ENCODE measurements at places on chromosomes 5 and 9.
A peak's percentile ranks its signal among the peaks of the same experiment; 100 is the strongest.

DNA sequence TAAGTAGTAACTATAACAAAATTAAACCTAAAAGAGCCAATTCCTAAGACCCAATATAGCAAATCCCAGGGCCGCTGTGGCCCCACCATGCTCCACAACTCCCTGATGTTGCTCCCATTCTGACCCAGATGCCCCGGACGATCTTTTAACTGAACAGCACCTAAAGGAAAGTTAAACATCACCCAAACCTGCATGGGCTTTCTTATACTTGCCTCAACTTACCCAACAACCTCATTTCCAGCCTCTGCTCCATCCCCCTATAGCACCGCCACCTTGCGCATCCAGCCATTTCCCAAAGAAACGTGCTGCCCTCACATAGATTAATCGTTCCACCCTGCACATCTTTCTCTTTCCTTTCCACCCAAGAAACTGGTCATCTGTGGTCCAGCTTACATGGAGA is 54.6 kb downstream of the ZNF354C start:
- no peak for DNase-seq

DNA sequence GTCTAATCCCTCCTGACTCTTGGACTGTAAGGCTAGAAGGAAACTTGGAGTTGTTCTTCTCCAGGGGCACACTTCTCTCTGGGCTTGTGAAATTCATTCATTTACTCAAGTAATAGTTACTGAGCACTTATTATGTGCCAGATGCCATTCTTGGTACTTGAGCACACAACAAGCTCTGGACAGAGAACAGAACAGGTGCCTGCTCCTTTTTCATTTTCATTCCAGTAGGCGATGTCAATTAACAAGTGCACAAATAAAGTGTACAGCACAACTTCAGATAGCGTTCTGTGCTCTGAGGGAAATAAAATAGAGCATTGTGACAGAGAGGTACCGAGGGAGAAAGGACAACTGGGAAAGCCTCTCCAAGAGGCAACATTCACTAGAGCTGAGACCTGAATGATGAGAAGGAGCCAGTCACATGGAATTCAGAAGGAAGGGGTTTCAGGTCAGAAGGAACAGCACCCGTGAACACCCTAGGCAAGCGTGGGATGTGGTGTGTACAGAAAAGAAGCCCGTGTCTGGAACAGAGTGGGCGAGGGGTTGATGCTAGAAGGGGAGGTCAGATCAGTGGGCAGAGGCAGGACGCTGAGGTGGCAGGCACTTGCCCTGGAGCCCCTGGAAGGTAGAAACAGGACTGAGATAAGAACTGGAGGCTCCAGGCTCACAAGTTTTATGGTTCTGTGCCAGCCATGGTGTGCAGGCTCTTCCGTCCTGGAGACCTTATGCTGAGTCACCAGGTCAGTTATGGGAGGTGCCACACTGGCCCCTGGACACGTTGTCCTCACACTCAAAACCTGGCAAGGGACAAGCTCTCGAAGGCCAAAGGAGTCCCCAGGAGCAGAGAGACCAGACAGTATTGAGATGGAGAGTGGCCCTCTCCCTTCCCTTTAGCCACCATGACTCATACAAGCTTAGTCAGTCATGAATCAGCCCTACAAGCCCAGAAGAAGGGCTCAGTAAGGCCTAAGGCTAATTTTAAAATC is 7.2 kb upstream of the ABLIM3 start:
- no peak for DNase-seq

DNA sequence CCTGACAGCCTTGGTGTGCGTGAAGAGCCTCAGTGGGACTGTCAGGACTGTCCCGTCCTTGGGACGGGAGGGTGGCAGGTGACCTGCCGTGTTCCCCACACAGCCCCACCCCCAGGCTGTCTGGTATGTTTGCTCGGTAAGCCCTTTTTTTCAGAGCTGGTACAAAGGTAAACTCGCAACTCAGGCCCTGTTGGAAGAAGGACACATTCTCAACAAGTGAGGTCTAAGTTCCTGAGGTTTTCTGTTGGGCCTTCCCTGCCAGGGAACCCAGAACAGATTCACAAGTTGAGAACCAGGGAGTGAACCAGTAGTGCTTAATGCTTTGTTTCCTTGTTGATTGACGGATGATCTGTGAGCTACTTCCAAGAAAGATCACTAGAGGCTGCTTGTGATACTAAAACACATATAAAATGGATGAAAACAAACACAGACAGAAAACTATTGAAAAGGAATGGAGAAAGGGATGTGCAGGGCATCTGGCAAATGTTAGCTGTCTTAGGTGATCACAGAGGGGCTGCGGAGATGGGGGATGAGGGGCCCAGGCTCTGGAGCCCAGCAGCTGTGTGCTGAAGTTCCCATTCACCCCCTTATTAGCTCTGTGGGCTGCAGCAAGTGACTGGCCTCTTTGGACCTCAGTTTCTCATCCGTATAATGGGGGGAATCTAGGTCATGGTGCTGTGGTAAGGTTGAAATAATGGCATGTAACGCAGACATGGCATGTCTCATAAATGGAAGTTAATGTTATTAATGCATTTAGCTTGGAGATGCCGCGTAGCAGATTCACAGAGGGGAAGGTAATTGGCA is 2.7 kb downstream of the NDST1 start:
- DNase-seq = no peak

- DNase-seq = no peak
Measured at GRCh38 chr5:103293719-103294118, 35.2 kb downstream of the MACIR start.

DNA sequence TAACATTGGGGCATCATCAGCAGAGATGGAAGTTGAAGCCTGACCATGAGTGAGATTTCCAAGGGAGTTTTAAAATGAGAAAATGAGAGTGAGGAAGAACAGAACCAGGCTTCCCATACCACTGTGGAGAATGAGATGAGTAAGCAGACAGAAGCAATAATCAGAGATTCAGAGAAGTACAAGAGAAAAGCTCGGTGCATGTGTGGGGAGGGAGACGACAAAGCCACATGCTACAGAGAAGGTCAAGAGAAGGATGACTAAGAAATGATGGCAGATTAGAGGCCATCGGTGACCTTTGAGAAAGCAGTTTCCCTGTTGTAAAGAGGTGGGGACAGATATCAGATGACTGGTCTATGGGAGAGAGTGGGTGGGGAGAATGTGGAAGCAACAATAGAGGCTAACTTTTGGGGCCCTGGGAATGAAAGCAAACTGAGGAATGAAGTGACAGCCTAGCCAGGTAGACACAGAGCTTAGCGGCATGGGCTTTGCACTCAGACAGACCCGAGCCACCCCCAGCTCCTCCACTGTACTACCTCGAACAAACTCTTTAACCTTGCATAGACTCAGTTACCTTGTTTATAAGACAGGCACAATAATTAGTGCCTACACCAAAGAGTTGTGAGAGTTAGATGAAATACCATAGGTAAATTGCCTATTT is 207.7 kb downstream of the PIK3R1 start:
- no peak for DNase-seq

GRCh38 chr5:122778157-122778556 is 3.3 kb downstream of the SNX2 start:
- DNase-seq = no peak

DNA sequence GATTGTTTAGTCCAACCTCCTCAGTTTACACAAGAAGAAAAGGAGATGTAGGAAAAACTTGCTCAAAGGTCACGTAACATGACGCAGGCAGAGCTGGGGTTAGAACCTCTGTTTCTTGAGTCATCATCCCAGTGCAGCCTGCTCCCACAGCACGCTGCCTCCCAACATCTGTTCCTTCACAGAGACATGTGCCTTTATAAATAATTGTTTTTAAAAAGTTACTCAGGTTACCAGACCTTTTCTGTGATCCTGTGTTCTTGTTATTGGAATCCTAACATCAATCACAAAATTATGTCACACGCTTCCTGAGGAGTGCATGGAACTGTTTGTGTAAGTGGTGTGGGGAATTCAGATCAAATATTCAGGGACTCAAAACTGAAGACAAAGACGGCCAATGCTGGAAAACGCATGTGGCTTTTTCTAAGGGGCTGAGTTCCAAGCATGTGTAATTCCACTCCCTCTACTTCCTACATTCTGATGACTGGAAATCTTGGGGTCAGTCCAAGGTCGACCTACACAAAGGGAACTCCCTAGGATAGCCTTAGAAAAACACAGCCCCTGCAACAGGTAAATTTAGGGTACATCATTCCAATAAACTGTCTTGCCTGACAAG is 184.3 kb downstream of the TSSK1B start:
- DNase-seq = no peak

DNA sequence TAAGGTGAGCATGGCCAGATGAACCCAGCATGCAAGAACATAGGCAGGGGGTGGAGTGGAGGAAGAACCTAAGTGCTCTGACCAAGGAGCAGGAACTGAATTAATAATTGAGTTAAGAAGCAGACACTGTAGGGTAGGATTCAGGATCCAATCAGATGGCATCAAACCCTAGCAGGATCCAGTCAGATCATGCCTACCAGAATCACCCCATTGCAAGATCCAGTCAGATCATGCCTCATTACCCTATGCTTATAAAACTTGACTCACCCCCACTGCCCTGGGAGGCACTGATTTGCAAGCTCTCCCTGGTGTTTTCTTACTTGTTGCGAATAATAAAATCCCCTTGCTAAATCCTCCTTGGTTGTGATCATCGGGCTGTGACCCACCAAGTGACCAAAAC is 19.7 kb downstream of the TUSC1 start:
- DNase-seq = no peak

- DNase-seq = peak; percentile 78
Measured at GRCh38 chr9:136075881-136076678, 19.0 kb downstream of the NACC2 start.

- DNase-seq = no peak
Measured at GRCh38 chr5:139955053-139955605, 88.0 kb downstream of the NRG2 start.

GRCh38 chr9:84218322-84218721 is 122.2 kb downstream of the SLC28A3 start:
- no peak for DNase-seq

- no peak for DNase-seq
Measured at GRCh38 chr9:35643046-35643445, 7.7 kb downstream of the SIT1 start.

- no peak for DNase-seq
Measured at GRCh38 chr5:172644711-172645110, 3.6 kb downstream of the NEURL1B start.

DNA sequence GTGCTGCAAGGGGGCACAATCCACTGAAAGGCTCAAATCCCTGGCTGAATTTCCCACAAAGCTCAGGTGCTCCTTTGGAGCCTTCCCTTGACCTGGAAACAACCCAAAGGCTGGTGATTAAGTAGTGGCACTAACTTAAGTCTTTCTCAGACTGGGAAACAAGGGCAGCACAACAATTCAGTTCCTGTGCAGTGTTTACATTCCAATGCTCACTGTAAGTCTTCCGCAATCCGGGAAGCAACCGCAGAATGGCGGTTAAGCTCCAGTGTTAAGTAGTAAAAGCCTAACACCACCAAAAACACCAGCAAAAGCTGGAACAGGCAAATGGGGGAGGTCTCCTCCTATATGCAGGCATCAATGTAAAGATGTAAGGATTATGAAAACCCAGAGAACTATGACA is 117.2 kb downstream of the TRPM3 start:
- no peak for DNase-seq

DNA sequence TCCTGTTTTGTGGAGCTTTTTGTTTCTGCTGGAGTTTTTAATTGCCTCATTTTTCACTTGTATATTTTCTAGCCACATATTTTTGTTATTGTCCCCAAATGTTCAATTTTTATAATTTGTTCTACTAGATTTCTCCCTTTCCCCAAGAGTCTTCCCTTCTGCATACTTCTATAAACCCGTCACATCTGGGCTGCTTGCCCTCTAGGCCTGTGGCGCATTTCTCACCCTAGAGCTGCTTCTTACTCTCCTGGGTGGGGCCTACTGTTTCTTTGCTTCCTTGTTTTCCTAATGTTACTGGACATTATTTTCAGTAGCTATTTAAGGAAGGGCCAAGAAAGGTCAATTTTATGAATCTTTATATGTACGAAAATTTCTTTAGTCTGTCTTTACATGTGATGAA is 51.5 kb downstream of the NXNL2 start:
- DNase-seq = no peak

- DNase-seq = no peak
Measured at GRCh38 chr5:11640158-11640873, 263.9 kb downstream of the CTNND2 start.

- DNase-seq = no peak
Measured at GRCh38 chr9:95085861-95086563, 231.5 kb downstream of the FANCC start.

GRCh38 chr9:7081065-7081600 is 323.4 kb downstream of the KDM4C start:
- no peak for DNase-seq

GRCh38 chr9:134373269-134373668 is 47.0 kb downstream of the RXRA start:
- DNase-seq = no peak

GRCh38 chr5:101995585-101995984 is 300.5 kb downstream of the SLCO4C1 start:
- no peak for DNase-seq

GRCh38 chr5:147177125-147177840 is 57.5 kb upstream of the STK32A start:
- DNase-seq = no peak

- no peak for DNase-seq
Measured at GRCh38 chr5:10138395-10139057, 111.2 kb downstream of the ATPSCKMT start.

- DNase-seq = no peak
Measured at GRCh38 chr5:178430186-178431062, 159.8 kb downstream of the COL23A1 start.

GRCh38 chr5:160297004-160297403 is 15.4 kb downstream of the CCNJL start:
- DNase-seq = no peak

GRCh38 chr9:78549711-78550110 is 252.8 kb downstream of the PSAT1 start:
- no peak for DNase-seq

- DNase-seq = no peak
Measured at GRCh38 chr9:19380826-19381075, 715 bp upstream of the RPS6 start.
